ENCODE measurements at places on chromosomes 3 and 15. TPM values are rescaled to one million over a fixed set of nuclear protein-coding genes. Genes with fewer than 3 reads are reported as not detected.

Gene ISLR2
- total RNA-seq: 0.14 TPM

Gene SCG3
- 0.14 TPM for total RNA-seq

Gene GRM7
- total RNA-seq: 1.1 TPM

Gene TRH
- total RNA-seq: 111 TPM

DNA sequence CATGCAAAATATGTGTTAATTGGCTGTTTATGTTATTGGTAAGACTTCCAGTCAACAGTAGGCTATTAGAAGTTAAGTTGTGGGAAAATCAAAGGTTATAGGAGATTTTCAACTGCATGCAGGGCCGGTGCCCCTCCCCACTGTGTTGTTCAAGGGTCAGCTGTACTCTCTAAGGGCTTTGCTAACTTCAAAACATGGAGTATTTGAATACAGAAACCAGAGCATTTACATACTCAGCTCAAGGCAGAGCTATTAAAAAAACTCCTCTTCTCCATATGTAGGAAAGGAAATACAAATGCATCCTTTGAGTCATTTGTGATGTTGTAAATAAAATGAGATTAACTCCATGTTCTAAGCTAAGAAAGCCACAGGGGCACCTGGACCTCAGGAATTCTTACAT lies 16.8 kb downstream of the IL17RB start:
- no peak for DNase-seq

DNA sequence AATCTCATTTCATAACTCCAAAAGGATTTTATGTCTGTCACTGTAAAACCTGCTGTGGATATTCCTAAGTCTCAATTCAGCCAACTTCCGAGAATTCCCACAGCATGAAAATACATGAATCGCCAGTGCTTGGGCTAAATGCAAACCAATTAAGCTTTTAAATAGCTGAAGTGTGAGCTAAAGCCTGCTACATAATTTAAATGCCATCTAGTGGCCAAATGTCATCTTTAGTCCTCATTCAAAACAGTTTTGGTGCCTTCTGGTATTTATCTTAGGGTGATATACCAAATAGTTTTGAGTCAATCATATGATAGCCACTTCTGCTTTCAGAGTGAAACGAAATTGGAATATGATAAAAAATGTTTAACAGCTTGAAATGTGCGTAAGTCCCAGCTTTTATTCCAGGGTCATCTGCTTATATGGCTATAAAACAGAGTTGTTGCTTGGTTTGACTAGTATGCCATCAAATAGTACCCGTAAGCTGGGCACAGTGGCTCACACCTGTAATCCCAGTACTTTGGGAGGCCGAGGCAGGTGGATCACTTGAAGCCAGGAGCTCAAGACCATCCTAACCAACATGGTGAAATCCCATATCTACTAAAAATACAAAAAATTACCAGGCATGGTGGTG lies 41.8 kb upstream of the CCNL1 start:
- DNase-seq: peak; percentile 74

Data from cardiac muscle cell (in vitro differentiated cells and primary cell).